ENCODE measurements at places on chromosomes 3 and 15.
A peak's percentile ranks its signal among the peaks of the same experiment; 100 is the strongest.

- DNase-seq = no peak
Observed at GRCh38 chr15:87489902-87490665, 766.5 kb downstream of the NTRK3 start.

DNA sequence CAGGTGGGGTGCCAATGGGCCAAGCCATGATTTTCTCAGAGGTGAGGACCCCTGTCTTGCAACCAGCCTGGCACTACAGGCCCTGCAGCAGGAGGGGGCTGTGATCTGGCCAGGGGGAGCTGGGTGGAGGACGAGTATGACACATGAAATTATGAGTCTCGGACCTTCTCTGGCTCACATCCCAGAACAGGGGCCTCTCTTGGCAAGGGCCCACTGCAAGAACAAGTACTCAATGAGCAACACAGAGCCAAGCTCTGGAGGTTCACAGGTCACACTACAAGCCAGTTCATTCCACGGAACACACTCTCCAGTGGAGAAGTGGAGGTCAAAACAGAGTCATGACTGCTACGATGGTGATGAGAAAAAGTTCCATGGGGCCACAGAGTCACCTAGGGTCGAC is 28.3 kb downstream of the CCDC32 start:
- no peak for DNase-seq

DNA sequence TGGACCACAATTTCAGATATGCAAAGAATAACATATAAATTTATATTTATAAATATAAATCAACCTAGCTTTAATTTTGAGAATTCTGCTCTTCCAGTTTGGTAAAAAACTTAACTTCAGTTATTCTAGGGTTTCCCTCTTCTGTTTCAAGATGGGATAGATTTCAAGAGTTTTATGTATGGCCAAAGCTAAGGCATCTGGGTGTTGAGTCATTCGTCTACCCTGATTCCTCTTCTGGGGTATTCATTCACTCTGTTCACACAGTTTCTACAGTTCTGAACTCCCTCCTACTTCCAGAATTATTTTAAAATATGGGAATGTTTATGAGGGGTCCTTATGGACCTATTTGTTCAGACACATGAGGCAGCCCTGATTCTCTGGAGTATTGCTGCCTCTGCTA is 4.2 kb upstream of the FGF7 start:
- DNase-seq = no peak

GRCh38 chr3:37704064-37704463 is 157.6 kb upstream of the CTDSPL start:
- DNase-seq = no peak

DNA sequence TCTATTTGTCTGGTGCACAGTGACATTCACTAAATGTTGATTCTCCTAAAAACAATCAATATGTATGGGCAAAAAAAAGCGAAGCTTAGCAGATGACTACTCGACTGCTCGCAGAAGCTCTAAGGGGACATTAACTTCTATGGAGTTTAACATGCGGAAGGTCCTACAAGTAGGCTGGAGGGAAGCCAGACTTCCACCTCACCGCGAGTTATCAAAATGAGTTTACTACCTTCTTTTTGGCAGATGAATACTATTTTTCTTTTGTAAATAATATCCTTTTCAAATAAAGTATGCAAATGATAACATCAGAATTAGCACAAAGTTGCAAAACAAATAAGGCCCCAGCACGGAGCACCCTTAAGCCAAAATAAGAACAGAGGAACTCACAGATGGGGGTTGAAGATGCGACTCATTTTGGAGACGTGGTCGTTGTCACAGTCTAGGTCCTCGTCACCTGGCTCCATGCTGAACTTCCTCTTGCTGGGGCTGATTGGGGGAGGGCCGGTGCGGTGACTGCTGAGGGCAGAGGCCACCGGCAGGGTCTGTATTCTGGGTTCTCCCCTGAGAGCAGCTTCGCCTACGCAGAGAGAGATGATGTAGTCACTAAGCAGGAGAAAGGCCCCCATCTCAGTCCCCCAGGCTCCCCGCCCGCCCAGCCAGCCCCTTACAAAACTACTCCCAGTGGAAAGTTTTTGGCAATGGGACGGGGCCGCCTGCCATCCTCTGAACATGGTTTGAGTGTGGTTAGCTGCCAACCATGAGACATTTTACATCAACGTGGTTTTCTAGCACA is 42.1 kb downstream of the VGLL4 start:
- DNase-seq = peak; percentile 86

DNA sequence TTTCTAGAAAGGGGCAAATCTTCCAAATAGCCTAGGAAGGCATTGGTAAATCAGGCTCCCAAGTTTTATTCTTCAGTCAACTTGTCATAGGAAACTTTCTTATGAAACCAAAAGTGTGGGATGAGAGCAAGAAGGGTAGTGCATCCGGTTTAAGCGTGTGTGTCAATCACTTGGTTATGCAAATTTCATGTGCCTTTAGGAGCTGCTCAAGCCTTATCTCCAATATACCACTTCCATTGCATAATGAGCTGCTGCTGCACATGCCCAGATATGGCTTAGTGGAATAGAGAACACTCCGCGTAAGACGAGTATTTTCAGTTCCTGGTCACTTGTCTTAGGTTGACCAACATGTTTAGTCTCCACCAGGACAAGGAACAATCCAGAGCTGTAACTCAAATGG is 242.1 kb downstream of the CBLB start:
- DNase-seq = no peak

GRCh38 chr15:39040861-39041260 is 476.2 kb upstream of the RASGRP1 start:
- DNase-seq = no peak

DNA sequence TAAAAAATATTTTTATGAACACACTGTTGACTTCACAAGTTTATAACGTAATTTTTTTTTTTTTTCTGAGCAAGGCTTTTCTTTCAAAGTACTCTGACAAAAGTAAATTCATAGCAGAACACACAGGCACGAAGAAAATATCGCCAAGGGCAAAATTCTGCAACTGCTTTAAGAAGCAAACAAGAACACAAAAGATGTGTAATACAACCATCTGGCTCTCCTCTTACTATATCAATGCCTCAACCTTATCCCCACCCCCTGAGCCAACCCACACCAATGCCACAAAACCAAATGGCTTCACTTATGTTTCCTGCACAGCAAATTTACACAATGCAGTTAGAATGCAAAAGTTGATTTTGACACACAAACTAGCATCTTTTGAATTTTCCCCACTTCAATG is 274.2 kb downstream of the FOXP1 start:
- DNase-seq = no peak

DNA sequence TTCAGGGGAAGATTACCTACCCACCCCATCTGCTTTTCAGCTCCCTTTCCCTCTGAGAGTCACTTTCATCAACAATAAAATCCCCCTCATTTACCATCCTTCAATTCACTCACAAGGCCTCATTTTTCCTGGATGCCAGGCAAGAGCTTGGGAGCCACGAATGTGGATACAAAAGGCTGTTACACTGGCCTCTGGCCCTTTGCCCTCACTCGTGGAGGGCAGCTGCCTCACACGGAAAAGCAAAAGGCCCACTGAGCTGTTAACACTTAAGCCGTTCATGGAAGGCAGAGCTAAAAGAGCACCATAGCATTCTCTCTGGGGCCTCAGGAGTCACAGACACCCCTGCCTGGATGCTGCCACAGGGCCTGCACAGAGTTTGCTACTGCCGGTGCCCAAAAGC is 102.4 kb upstream of the TUSC7 start:
- no peak for DNase-seq

DNA sequence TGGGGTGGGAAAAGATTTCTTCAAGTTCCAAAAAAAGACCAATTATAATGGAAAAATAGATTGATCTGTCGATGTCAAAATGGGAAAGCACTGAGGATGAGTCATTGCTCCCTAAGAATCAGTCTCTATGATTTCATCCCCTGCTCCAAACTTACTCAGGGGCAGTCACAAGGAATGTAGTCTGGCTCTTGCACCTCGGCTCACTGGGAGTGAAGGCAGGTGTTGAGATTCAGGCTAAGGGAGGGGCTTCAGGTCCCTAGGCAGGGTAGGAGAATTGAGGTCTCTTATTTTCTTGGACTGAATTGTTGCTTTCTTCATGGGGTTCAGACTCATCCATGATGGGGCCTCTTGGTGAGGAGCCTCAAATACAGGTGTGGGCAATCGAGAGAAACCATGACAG is 14.2 kb downstream of the ESYT3 start:
- no peak for DNase-seq

DNA sequence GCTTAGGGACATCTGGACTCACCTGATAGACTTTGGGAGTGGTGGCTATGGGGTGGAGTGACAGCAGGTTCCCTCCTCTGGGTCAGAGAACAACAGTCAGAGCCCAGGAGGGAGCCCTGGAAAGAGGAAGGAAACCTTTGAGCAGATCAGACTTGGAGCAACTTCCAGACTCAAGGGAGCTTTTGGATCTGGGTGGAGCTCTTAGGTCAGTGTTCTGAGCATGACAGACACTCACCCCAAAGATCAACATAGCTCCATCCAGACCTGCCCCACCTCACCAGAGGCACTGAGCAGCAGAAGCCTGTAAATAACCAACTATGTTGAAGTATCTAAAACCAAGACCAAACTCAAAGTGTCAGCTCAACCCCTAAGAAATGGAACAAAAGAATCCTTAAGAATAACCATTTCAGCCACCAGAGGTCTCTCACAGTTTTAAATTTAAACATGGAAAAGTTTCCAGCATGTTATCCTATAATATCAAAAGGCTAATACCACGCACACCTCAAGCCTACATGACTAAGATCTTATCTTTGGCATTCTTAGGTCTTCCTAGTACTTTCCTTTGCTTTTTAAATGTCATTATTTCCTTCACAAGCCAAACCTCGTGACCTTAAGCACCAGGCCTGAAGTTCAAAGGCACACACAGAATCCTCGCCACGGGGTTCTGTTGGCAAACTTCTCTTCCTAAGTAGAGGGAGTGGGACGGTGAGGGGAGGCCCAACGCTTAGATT is 56.4 kb downstream of the UMPS start:
- DNase-seq = no peak

- DNase-seq = no peak
Observed at GRCh38 chr3:184110316-184110725, 13.5 kb downstream of the HTR3E start.

GRCh38 chr15:36761132-36761847 is 181.9 kb downstream of the CDIN1 start:
- DNase-seq = no peak

GRCh38 chr3:65961733-65962132 is 77.0 kb downstream of the MAGI1 start:
- no peak for DNase-seq

DNA sequence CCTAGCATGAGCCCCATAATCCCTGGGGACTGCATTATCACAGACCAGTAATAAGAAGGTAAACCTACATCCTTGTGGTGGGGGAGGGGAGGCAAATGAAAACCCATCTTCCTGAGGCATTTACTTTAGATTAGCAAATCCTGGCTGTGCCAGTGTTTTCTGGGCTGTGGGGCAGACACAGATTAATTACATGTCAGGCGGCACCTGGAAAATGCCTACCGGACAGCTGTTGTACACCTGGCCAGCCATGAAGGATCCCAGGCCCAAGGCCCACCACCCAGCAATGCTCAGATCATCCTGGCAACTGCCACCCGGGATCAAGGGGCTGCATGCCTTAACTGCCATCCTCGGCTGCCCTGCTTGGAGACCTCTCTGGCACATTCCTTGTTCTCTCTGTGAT is 59.1 kb upstream of the RASA2 start:
- DNase-seq = no peak

- no peak for DNase-seq
Observed at GRCh38 chr3:36991923-36992805, 767 bp downstream of the EPM2AIP1 start.

GRCh38 chr3:11592445-11593298 is 51.0 kb downstream of the VGLL4 start:
- peak; percentile 72 for DNase-seq

- DNase-seq = no peak
Observed at GRCh38 chr15:95192923-95193322, 961.6 kb downstream of the MCTP2 start.

DNA sequence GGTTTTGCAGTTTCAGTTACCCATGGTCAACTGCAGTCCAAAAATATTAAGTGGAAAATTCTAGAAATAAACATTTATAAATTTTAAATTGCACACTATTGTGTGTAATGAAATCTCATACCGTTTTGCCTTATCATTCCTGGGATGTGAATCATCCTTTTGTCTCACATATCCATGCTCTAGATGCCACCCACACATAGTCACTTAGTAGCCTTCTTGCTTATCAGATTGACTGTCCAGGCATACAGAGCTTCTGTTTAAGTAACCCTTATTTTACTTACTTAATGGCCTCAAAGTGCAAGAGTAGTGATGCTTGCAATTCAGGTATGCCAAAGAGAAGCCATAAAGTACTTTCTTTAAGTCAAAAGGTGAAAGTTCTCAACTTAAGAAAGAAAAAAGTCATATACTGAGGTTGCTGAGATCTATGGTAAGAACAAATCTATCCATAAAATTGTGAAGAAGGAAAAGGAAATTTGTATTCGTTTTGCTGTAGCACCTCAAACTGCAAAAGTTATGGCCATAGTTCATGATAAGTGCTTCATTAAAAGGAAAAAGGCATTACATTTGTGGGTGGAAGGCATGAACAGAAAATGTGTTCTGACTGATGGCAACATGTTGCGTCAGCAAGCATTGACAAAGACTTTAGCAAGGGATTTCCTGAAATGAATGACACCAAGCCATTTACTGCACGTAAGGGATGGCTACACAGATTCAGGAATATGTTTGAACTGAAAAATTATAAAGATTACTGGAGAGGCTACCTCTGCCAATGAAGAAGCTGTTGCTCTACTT is 43.8 kb downstream of the SPATA16 start:
- DNase-seq = no peak

- peak; percentile 80 for DNase-seq
Observed at GRCh38 chr15:40506964-40507571, 36.3 kb downstream of the CHST14 start.

GRCh38 chr3:122076491-122077292 is 21.5 kb downstream of the CD86 start:
- DNase-seq = no peak

GRCh38 chr15:31563001-31563400 is 236.4 kb downstream of the KLF13 start:
- DNase-seq = no peak

DNA sequence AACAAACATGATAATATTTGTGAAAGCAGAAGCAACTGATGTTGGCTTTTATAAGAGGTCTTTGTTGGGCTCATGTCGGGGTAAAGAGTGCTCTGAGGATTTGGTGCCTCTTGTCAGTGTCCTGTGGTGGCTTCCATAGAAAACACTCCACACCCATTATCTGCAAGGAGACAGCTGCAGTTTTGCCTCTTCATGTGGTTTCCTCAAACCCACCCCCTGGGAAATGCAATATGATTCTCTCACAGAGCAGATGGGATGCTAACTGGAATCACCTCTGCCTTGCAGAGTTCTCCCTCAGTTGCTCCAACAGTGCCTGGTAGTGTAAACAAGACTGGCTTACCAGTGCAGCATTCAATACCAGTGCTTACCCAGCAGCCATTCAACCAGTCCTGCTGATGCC is 771.4 kb upstream of the CFAP20DC start:
- DNase-seq = no peak

GRCh38 chr3:16994854-16995525 is 110.2 kb downstream of the PLCL2 start:
- no peak for DNase-seq

GRCh38 chr15:47506329-47507100 is 210.8 kb upstream of the SEMA6D start:
- no peak for DNase-seq
